ENCODE measurements at places on chromosomes 6 and 20.

GRCh38 chr6:87243812-87244211 is 78.6 kb upstream of the SMIM8 start:
- no peak for DNase-seq

- DNase-seq = peak; percentile 58
These were observed 26.1 kb downstream of the BFSP1 start for GRCh38 chr20:17504898-17505635.

GRCh38 chr20:21862956-21863355 is 157.5 kb downstream of the PAX1 start:
- no peak for DNase-seq

- peak; percentile 64 for DNase-seq
These were observed 119.4 kb downstream of the NCOA3 start for GRCh38 chr20:47620808-47621805.

- no peak for DNase-seq
These were observed 89.8 kb downstream of the C6orf118 start for GRCh38 chr6:165219629-165220028.

DNA sequence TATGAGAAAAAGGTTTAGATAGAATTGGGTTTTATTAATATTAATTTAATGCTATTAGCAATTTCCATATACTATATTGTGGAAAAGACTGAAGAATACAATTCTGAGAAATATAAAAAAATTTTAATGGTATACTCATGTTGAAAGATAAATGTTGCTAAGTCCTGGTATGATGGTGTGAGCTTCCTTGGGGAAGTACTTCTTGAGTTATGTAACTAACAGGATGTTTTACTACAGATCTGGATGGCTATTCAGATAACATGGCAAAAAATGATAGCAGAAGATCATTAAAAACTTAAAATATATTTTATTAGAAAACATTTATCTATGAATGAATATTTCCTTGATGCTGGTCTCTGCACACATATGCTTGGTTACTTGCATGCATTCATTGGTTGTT is 23.5 kb upstream of the CALHM6 start:
- no peak for DNase-seq

- peak; percentile 97 for DNase-seq
These were observed 17.4 kb upstream of the TBC1D22B start for GRCh38 chr6:37239950-37240713.

DNA sequence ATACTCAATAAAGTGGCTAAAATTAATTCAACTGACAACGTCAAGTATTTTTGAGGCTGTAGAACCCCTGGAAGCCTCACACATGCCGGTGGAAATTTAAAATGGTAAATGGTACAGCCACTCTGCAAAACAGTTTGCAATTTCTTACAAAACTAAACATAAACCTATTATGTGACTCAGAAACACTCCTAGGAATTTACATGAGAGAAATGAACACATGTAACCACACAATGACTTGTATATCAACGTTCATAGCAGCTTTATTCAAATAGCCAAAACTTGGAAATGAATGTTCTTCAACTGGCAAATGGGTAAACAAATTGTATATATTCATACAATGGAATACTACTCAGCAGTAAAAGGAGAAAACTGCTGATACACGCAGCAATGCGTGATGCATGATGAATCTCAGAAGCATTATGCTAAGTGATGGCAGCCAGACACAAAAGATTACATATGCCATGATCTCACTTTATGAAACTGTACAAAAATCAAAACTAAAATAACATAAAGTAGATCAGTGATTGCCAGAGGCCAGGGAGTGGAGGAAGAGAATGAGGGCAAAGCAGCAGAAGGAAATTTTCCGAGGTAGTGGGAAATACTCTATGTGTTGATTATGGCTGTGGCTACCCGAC is 112.5 kb downstream of the FAM50B start:
- DNase-seq = peak; percentile 21

Data from fibroblast of skin of right quadriceps (primary cell).